ENCODE measurements at places on chromosomes 5 and 9.

- no peak for DNase-seq
Observed at GRCh38 chr9:90770182-90770738, 31.4 kb upstream of the SYK start.

GRCh38 chr9:127395497-127396252, 1.3 kb upstream of the SLC2A8 start:
- no peak for DNase-seq

DNA sequence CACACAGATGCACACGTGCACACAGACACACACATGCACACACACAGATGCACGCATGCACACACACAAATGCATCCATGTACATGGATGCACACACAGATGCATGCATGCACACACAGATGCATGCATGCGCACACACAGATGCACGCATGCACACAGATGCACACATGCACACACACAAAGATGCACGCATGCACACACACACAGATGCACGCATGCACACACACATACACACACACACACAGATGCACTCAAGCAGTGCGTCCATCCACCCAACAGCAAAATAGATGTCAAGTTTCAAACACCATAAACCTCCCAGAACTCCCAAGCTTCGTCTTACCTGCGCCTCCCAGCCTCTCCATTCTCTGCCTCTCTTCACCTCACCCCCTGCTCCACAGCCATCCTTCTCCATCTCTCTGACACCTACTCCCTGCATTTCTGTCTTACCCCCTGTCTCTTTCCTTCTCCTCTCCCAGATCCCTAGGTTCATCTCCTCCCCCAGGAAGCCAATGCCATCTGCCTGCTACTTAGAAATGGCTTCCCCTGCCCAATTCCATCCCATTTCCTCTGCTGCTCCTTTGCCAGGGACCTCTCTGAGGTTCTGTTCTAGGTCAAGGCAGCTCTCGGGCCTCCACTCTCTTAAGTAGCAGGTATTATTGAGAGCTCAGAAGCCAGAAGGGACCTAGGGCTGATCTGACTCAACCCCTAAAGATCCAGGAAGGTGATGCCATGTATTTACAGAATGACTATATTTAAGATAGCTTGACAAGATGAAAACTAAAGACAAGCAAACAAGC, 297.2 kb downstream of the MED10 start:
- no peak for DNase-seq

DNA sequence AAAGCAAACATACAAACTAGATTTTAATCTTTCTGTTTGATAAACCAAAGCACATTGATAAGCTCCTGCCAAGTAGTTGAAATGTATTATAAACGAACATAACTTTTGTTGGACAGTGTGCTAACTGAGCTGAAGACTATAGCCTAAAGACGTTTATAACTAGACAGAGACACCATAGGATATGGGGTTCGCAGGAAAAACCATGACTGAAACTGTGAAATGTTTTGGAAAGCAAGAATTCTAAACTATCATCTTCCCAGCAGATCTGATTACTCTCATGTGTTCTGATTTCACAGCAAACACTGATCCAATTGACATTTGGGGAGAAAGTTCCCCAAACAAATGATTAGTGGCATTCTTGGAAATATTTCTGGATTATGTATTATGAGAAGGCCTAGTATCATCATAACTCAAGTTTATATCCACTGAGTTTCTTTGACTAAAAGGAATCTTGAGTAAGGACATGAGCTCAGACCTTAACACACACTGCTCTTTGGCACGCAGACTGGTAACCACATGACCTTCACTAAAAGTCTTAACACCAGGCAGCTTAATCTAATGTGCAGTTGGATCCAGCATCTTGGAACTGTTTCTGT, 375.2 kb downstream of the ZNF608 start:
- no peak for DNase-seq

GRCh38 chr5:132684491-132684890, 10.7 kb downstream of the IL4 start:
- no peak for DNase-seq

DNA sequence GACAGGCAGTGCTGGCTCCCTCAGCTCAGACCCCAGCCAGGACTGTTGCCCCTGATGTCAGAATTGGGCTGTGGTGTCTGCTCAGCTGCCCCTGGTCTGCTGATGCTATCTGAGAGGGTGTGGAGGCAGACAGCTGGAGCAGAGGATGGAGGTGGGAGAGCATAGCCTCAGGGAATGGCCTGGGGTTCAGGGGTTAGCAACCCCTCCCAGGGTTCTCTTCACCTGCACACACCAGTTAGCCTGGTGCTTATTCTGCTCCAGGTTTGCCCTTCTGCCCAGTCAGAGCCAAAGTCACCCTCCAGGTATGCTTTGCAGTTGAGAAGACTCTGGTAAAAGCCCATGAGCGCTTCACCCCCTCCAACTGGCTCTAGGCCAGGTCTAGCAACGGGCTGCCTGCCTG, 109.8 kb downstream of the SAXO1 start:
- DNase-seq, result no peak

- DNase-seq, result no peak
Observed at GRCh38 chr9:120933310-120934055, 6.9 kb upstream of the TRAF1 start.

- no peak for DNase-seq
Observed at GRCh38 chr5:57576317-57576716, 93.7 kb upstream of the ACTBL2 start.

All from stimulated activated CD8-positive, alpha-beta memory T cell treated with anti-CD3 and anti-CD28 coated beads, Interleukin-4, amount 100 ng/mL, for 1 hour (primary cell).